ENCODE measurements at places on chromosomes 3 and 15.

GRCh38 chr15:69624155-69624520 is 171.5 kb downstream of the RPLP1 start:
- DNase-seq, result no peak

DNA sequence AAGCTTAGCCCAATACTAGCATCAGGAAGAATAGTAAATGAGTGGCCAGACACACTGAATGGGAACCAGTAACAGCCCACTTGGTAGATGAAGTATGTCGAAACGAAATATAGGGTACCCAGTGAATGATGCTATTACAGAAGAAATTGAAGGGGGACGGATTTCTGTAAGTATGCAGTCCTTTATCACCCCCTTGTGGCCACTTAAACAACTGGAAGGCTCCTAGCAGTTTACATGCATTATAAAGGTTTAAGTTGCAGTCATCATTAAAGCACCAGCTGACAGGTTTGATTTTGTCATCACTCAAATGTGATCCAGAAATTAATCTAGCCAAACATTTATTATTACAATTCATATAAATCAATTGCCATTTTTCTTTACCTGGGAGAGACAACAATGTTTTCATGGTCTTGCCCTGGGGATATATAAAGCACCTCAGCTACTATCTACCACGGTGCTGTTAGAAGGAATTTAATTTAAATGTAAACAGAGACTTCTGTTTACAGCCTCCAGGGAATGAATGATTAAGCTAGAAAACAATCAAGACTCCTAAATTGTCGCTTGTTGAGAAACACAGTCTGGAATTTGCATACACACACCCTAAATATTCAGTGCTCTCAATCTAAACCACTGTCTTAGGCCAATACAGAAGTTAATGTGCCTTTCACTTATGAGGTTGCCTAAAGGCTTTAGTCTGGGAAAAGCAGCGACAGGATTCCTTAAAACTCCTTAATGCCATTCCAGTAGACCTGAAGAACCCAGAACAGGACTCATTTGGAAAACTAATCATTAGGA is 7.8 kb downstream of the EIF1B start:
- DNase-seq, result no peak

DNA sequence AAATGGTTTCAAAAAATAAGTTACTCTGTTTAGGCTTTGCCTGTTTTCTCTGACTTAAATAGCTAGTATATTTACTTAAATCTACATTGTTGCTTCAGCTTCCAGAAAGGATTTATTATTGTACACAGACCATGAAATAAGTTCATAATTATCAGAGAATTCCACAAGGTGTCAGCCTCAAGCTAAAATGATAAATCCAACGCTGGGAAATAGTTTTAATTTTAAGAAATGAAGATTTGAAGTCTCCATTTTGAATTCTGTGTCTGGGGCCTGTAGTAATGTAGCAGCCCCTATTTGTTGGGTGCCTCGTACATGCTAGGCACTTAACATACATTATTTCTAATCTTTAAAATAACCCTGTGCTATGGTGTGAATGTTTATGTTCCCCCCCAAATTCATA is 92.6 kb upstream of the KCNMB2 start:
- DNase-seq, result no peak

DNA sequence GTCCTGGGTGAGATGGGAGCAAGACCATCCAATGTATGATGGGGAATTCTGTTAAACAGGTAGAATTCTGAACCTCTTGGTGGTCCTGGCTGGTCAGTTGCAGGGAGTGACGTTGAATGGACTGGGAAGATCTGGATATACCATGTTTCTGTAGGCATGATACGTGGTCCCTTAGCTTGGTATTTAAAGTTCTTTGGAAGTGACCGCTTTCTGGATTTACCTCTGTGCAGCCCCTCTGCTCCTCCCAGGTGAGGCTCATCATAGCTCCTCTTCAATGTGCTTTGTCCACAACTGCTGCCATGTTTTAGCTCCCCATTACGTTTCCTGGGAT is 37.2 kb downstream of the SMAD3 start:
- no peak for DNase-seq

- peak; percentile 62 for DNase-seq
Measured at GRCh38 chr15:75801859-75802593, 41.2 kb upstream of the UBE2Q2 start.

GRCh38 chr3:135513106-135514059 is 452.1 kb upstream of the PPP2R3A start:
- DNase-seq, result no peak

- no peak for DNase-seq
Measured at GRCh38 chr3:188417766-188418165, 263.8 kb downstream of the LPP start.

- no peak for DNase-seq
Measured at GRCh38 chr3:127857333-127857732, 35.0 kb upstream of the MGLL start.

GRCh38 chr3:72492240-72492639 is 356.0 kb downstream of the SHQ1 start:
- DNase-seq, result no peak

DNA sequence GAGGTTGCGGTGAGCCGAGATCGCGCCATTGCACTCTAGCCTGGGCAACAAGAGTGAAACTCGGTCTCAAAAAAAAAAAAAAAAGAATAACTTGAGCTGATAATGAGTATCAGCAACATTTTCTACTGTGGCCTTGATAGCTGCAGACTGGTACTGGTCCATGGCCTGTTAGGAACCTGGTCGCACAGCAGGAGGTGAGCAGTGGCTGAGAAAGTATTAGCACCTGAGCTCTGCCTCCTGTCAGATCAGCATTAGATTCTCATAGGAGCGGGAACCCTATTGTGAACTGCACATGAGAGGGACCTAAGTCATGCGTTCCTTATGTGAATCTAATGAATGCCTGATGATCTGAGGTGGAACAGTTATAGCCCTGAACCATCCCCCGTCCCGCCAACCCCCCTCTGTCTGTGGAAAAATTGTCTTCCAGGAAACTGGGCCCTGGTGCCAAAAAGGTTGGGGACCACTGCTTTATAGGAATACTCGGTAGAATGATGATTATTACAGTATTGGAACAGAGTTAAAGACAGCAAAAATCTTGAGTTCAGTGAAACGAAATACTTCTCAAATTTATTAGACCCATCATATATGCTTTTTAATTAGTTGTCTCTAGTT is 126.0 kb downstream of the ZNF609 start:
- DNase-seq, result no peak

DNA sequence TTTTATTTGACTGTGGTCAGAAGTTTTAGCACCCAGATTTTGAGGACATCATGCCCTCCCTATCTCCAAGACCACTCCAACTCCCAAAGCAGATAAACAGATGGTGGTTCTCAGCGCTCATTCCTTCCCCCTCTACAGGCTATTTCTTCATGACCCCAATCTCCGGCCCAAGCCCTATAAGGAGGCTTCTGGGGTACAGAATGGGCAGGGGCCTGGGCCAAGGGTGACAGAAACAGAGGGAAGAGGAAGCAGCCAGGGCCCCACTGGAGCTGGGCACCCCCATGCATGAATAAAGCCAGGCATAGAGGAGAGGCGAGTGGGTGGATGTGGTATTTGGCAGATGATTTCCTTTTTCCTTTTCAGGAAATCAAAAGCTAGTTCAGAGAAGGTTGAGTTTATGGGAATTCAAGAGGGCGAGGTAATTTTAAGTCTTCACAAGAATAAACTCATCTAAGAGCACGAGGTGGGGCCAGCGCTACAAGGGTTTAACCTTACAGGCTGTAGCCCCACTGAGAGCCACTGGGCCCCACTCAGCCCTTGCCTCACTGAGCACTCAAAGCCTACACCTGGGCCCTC is 104.8 kb upstream of the HERC1 start:
- no peak for DNase-seq

- DNase-seq, result no peak
Measured at GRCh38 chr3:54792584-54792983, 135.3 kb downstream of the LRTM1 start.

- no peak for DNase-seq
Measured at GRCh38 chr3:15553749-15554148, 32.2 kb upstream of the COLQ start.

GRCh38 chr15:37034835-37035748 is 65.3 kb downstream of the MEIS2 start:
- no peak for DNase-seq

DNA sequence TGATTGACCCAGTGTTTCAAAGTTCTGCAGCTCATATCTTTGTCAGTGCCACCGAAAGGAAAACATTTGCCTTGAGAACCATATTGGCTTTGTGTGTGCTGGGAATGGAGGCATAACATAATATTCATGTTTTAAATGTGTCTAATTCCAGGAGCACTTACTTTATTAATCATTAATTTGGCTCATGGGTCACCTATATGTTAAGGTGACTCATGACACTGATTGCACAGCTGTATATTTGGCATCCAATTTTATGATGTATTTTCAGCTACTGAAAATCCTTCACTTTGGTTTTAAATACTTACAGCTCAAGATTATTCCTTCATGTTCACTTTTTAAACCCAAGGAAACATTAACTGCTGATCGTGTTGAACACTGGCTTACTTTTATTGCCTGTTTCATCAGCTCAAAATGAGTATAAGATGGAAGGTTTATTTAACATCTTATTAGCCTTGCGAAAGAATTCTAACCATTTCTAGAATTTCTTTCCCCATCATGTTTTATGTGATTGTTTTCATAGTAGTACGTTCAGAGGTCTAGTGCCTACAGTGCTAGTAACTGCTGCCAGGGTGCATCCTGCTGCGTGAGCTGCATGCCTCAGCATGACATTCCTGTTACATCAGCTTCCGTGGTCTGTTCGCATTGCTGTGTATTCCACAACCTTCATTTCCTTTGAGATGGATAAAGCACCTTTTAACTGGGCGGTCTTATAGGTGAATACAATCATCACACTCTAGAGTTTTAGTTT is 63.7 kb downstream of the LRCH3 start:
- DNase-seq, result no peak

DNA sequence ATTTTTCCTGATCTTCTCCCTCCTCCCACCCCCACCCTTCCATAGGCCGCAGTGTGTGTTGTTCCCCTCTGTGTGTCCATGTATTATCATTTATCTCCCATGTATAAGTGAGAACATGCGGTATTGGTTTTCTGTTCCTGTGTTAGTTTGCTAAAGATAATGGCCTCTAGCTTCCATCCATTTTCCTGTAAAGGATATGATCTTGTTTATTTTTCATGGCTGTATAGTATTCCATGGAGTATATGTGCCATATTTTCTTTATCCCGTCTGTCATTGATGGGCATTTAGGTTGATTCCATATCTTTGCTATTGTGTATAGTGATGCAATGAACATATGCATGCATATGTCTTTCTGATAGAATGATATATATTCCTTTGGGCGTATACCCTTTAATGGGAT is 173.3 kb upstream of the NAALADL2 start:
- DNase-seq, result no peak

- DNase-seq, result no peak
Measured at GRCh38 chr3:126360714-126361060, 3.5 kb upstream of the KLF15 start.

DNA sequence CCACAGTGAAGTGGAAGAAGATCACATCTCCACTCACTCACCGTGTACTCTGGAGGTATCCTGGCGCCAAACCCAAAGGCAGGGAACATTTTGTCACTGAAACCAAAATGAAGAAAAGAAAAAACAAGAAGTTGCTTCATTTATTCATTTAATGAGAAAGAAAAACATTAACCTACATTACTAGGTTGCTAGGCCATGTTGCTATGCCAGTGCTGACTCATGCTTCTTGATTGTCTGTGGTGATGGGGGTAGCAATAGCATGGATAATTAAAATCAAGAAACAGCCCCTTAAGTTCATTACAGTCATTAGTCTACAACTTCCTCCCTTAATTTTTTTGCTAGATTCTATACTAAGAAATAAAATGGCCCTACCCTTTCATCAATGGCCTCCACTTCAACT is 52.7 kb upstream of the MRPL3 start:
- DNase-seq, result no peak

- DNase-seq, result no peak
Measured at GRCh38 chr15:35062738-35063099, 22.4 kb downstream of the NANOGP8 start.

- no peak for DNase-seq
Measured at GRCh38 chr3:151909681-151910405, 36.4 kb downstream of the SUCNR1 start.

- DNase-seq, result no peak
Measured at GRCh38 chr3:69692761-69693160, 46.5 kb upstream of the MITF start.

DNA sequence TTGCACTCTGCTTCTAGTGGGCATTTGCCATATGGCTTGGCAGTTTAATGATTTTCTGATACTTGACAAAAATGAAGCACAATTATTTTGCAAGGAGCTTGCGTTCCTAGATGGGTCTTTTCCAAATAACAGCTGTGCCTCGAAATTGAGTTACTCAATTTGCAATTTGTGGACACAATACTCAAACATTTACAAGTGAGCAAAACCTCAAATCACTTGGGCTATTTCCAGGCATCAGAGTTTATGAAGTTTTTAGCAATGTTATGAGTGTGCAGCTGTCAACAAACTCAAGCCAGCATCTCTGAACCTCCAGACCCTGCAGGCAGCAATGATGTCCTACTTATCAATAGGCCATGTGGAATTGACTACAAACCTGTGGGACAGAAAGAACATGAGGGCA is 41.3 kb downstream of the NMNAT3 start:
- no peak for DNase-seq

- DNase-seq, result no peak
Measured at GRCh38 chr15:70376031-70376928, 278.6 kb upstream of the TLE3 start.

GRCh38 chr3:50008931-50009330 is 69.0 kb downstream of the RBM6 start:
- no peak for DNase-seq

DNA sequence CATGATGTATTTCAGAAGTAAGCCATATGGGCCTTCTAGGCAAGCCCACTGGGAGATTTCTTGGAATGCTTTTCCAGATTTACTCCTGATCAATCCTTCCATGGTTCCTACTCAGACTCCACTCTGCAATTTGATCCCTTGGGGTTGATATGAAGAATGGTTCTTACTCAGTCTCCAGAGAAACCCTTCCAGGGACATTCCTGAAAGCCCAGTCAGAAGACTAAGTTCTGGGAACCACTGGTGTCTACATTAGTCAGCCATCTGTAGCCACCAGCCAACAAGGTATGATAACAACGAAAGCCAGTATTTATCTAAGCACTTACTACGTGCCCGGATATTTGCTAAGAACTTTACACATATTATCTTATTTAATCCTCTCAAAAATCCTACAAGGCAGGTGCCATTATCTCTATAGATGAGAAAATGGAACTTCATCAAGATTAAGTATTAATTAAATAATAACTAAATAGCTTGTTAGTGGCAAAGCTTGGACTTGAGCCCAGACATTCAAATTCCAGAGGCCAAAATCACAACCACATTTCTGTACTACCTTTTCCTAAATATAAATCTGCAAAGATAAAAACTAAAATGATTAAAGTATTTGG is 32.7 kb downstream of the ZNF385D start:
- DNase-seq, result no peak

- DNase-seq, result no peak
Measured at GRCh38 chr3:137385922-137386321, 378.2 kb upstream of the SOX14 start.

GRCh38 chr15:57305009-57305408 is 71.3 kb upstream of the CGNL1 start:
- no peak for DNase-seq

GRCh38 chr15:25053000-25053815 is 98.4 kb downstream of the SNRPN start:
- DNase-seq, result no peak

Measured in omental fat pad (tissue), 4 donors.